LNCaP clone FGC (cell line): ENCODE measurements at places on chromosomes 6 and 20.
A peak's percentile ranks its signal among the peaks of the same experiment; 100 is the strongest.

GRCh38 chr6:50539447-50539846, 173.9 kb upstream of the TFAP2D start:
- no peak for DNase-seq

GRCh38 chr6:134415194-134415593, 97.3 kb upstream of the SGK1 start:
- DNase-seq: no peak

DNA sequence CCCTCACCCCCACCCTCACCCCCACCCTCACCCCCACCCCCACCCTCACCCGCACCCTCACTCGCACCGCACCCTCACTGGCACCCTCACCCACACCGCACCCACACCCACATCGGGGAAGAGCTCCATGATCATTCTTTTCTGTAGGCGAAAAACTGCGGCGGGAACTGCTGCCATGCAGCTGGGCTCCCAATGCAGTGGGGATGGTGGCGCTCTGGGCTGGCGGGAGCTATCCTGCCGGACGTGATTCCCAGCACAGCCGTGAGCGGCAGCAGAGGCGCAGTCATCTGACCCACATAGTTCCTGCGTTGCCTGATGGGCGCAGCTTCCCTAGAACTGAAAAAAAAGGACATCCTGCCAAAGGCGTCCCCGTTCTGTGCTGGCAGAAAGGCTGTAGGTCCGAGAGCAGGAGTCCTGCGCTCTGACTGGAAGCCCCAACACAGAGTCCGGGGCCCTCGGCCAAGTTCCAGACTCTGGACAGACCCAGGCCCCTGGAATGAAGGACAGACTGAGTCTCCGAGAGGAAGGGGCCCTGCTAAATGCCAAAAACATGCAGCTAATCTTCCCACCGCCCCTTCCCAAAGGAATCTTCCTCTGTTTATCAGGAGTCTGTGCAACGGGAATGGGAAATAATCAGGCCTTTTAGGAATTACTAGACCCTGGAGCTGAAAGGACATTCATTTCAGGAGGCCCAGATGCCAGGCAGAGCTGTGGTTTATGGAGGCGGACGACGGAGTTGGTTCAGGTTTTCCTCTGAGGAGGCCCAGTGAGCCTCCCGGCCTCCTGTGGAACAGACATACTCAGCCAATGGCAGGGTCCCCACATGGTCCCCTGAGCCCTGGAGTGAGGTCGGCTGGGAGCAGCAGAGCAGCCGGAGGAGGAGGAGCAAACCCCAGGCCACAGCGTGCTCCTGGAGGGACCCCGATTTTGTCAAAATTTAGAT, 14.1 kb upstream of the TCFL5 start:
- peak; percentile 76 for DNase-seq

- DNase-seq: no peak
Observed at GRCh38 chr20:10511509-10512251, 76.6 kb downstream of the SLX4IP start.

GRCh38 chr6:78611886-78612480, 255.4 kb upstream of the IRAK1BP1 start:
- no peak for DNase-seq

- DNase-seq: no peak
Observed at GRCh38 chr6:42022755-42023384, 27.5 kb upstream of the TAF8 start.

- DNase-seq: no peak
Observed at GRCh38 chr6:30690403-30691207, at the start of gene NRM. Gene NRM (minus strand): TSS chr6:30690984. CDS start chr6:30690974, 10 bp downstream.

DNA sequence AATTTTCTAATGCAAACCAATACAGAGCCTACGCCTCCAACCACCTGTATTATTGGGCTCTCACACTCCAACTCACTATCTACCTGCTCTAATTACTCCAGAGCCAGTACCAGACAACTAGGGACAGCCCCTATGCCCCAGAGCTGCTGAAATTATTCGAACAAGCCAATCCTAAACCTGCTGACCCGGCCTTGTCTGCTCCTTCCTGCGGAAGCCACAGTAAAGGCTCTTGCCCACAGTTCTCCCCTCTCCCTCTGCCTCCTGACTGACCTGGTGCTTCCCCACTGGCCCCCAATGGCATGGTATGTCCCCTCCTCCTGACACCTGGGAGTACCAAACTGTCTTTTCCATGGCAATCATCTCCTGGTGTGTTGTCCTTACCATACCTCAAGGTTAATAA, 4.1 kb upstream of the TOX2 start:
- DNase-seq: no peak

GRCh38 chr20:52748285-52748932, 223.7 kb upstream of the TSHZ2 start:
- no peak for DNase-seq

DNA sequence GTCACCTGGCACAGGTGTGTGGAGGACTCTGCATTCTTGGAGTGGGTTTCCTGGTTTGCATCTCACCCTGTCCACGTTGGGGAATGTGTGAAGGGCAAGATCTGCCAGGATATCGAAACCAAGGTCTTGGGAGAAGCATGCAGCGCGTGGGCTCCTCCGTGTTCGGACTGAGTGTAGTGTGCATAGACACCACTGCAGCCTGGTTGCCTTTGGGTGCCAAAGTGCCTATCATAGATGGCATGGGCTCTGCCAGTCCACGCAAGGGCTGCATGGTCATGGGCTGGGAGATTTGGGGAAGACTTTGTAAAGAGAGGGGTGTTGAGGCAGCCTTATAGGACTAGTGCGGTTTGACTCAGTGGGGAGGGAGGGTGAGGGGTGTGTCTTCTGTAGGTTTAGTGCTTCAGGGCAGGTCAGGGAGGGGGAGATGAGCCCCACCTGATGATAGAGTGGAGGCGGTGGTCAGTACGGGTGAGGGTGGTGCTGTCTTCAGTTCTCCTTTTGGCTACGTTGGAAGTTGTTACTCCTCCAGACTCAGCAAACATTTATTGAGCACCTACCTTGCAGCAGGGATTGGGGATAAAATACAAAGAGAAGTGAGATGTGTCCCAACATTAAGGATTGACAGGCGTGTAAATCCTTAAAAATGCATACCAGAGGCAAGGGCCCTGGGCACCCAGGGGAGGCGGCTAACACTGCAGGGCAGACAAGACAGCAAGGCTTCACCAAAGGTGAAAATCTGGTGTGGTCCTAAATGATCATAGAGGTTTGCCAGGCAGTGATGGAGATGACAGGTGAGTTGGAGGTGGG, 28.3 kb downstream of the DUSP22 start:
- no peak for DNase-seq
